Naive thymus-derived CD8-positive, alpha-beta T cell (primary cell): ENCODE measurements at places on chromosomes 1 and 21.
A peak's percentile ranks its signal among the peaks of the same experiment; 100 is the strongest.

- H3K27ac ChIP-seq: no peak overlapping the region
- no peak for DNase-seq
- H3K27me3 ChIP-seq: no peaks in the 10 kb centered on the region
- H3K4me3 ChIP-seq: no peak overlapping the region
- no peaks in the 10 kb centered on the region for H3K36me3 ChIP-seq
Measured at GRCh38 chr1:87524021-87524754, 195.5 kb downstream of the LMO4 start.

- peak overlapping the region; percentile 97 for H3K27ac ChIP-seq
- H3K27me3 ChIP-seq: no peaks in the 10 kb centered on the region
- H3K36me3 ChIP-seq: no peaks in the 10 kb centered on the region
- H3K4me1 ChIP-seq: peaks cover 4% of the 10 kb centered on the region
- peak overlapping the region; percentile 85 for H3K4me3 ChIP-seq
Measured at GRCh38 chr1:151131701-151132334, 14.6 kb downstream of the SEMA6C start.

- H3K36me3 ChIP-seq: no peaks in the 10 kb centered on the region
- DNase-seq: no peak
- peaks cover 11% of the 10 kb centered on the region for H3K4me1 ChIP-seq
- no peak overlapping the region for H3K4me3 ChIP-seq
Measured at GRCh38 chr1:84365225-84366221, 32.8 kb upstream of the DNASE2B start.

DNA sequence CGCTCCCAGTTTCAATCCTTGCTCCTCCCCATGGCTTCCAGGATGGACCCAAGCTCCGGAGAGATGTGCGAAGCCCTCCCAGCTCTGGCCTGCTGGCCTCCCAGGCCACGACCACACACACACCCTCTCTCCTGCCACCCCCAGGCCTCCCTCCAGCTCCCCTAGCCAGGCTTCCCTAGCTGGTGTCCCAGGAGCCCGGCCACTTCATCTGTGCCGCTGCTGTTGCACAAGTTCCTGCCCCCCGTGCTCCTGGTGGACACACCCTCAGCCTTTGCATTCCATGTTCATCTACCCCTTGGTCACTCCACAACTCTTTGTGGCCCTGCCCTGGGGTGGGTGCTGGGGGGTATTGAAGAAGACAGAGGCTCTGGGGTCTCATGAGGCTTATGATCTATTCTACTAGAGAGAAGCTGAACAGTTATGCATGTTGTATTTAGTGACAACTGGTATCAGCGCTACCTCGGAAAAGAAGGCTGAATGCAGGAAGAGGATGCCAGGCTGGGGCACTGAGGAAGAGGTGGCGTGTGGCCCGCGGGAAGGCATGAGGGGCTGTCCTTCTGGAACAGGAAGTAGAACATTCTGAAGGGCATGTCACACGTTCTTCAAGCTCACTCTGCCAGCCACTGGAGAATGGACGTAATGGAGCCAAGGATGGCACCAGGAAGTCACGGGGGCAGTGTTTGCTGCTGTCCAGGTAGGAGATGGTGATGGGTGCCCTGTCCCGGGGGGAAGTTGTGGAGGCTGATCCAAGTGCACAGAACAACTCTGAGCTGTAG, 172.4 kb downstream of the PSMG1 start:
- no peaks in the 10 kb centered on the region for H3K36me3 ChIP-seq
- H3K4me1 ChIP-seq: peaks cover 3% of the 10 kb centered on the region
- no peak overlapping the region for H3K27ac ChIP-seq
- H3K4me3 ChIP-seq: peak overlapping the region; percentile 52
- H3K27me3 ChIP-seq: peaks cover 2% of the 10 kb centered on the region

DNA sequence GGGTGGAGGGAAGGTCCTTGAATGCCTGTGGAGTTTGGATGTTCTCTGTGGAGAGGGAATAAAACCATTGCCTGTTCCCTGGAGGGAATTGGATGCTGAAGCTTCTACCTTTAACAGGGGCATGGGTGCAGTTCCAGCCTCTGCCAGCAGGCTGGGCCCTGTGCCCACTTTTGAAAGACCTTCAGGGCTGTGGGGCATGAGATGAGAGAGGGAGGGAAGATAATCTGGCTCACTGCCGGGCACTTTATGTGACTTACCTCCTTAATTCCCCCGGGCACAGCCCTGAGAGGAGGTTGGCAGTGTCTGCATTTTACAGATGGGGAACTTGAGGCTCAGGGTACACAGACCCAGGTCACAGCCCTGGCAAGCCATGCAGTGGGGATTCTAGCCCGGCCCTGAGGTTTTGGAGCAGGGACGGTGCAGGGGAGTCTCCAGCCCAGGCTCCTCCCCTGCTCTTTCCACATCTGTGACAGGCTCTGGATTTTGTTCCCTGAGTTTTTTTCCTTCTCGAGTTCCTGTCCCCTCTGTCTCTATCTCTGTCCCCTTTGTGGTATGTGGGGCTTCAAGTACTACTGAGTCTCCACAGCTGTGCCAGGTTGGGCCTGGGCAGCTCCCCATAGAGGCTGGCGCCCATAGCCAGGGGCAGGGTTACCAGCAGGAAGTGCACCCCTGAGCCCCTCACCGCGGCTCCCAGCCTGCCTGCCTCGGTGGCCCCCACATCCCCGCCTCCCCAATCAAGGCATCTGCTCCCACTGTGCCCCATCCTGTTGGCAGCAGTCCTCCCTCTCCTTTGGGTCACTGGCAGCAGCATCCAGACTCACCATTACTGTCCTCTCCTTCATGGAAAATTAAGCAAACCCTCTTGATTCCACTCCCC, 14.0 kb upstream of the THEMIS2 start:
- no peaks in the 10 kb centered on the region for H3K27me3 ChIP-seq
- peaks cover 23% of the 10 kb centered on the region for H3K4me1 ChIP-seq
- peak overlapping the region; percentile 78 for H3K27ac ChIP-seq
- H3K4me3 ChIP-seq: peak overlapping the region; percentile 2
- DNase-seq: peak; percentile 82

DNA sequence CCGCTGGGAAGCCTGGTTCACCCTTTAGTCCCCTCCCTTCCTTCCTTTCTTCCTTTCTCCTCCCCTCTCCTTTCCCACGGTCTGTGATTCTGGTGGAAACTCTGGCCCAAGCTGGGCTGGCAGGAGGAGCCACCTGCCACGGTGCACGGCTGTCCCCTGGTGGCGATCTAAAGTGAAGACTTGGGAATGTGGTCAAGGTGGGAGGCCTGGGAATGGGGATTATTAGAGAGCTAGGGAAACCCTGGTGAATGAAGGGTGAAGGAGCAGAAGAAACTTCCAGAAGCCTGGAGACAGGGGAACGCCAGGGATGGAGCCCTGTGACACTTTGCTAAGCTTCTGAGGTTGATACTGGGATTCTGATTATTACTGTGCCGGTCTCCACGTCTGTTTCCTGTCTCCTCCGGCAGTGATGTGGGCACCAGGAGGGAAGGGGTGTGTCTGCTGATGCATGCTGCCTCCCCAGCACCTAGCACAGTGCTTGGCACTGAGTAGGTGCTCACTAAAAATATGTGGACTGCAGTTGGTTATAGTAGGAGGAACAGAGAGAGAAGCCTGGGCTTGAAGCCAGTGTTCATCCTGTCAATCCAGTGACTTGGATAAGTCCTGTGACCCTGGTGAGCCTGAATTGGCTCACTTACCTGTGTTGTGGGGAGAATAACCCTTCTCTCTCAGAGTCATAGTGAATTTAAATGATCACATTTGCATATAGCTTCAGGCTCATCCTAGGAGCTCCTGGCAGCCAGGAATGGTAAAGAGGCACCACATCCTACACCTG, 71.2 kb upstream of the NBPF3 start:
- DNase-seq: peak; percentile 60
- H3K4me3 ChIP-seq: no peak overlapping the region
- H3K27ac ChIP-seq: peak overlapping the region; percentile 19
- peaks cover 12% of the 10 kb centered on the region for H3K4me1 ChIP-seq
- H3K27me3 ChIP-seq: peaks cover 2% of the 10 kb centered on the region
